ENCODE measurements at places on chromosomes 1 and 21. TPM values are rescaled to one million over a fixed set of nuclear protein-coding genes. Genes with fewer than 3 reads are reported as not detected.
A peak's percentile ranks its signal among the peaks of the same experiment; 100 is the strongest.

The DENND2C gene
- polyA plus RNA-seq: 0.88 TPM

GRCh38 chr1:28813931-28814465 lies 2.0 kb downstream of the OPRD1 start:
- no peak for DNase-seq

The PGLYRP4 gene
- not detected for polyA plus RNA-seq

DNA sequence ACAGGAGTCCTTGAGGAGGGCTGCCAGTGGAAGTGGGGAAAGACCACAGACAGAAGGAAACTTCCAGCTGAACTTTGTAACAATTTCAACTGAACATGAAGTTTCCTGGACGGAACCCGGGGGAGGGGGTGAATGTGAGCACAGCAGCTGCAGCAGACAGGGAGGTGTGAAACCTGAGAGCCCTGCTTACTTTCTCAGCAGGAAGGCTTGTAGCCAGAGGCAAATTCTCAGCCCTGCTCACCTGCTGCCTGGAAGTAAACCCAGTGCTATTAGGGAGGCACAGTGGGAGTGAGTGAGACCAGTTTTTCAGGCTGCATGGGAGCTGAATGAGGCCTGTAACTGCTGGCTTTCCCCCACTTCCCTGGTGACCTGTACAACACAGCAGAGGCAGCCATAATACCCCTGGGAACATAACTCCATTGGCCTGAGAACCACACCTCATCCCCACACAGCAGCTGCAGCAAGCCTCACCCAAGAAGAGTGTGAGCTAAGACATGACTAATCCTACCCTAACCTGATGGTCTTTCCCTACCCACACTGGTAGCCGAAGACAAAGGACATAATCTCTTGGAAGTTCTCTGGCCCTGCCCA lies 9.6 kb upstream of the SPRR2F start:
- DNase-seq: no peak

The DNAJB4 gene
- polyA plus RNA-seq: 17.0 TPM

The CNR2 gene
- polyA plus RNA-seq: not detected

The PEAR1 gene
- polyA plus RNA-seq: 4.5 TPM

- no peak for DNase-seq
Measured at GRCh38 chr1:17071794-17072193, 18.0 kb upstream of the SDHB start.

DNA sequence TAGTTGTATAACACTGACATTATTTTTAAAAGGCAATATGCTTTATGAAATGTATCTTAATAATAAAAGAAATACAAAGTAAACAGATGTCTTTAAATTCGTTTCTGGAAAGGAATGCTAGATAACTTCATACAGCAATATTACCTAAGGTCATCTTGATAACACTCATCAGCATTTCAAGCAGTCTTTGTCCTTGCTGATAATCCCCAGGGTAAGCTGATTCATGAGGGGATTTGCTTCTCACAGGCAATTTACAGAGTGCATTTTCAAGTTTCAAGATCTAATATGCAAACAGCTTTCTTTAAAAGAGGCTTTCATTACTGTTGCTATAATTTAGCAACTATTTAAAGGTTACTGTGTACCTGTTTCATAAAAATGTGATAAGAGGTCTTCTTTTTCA lies 75.2 kb upstream of the NEK2 start:
- no peak for DNase-seq

DNA sequence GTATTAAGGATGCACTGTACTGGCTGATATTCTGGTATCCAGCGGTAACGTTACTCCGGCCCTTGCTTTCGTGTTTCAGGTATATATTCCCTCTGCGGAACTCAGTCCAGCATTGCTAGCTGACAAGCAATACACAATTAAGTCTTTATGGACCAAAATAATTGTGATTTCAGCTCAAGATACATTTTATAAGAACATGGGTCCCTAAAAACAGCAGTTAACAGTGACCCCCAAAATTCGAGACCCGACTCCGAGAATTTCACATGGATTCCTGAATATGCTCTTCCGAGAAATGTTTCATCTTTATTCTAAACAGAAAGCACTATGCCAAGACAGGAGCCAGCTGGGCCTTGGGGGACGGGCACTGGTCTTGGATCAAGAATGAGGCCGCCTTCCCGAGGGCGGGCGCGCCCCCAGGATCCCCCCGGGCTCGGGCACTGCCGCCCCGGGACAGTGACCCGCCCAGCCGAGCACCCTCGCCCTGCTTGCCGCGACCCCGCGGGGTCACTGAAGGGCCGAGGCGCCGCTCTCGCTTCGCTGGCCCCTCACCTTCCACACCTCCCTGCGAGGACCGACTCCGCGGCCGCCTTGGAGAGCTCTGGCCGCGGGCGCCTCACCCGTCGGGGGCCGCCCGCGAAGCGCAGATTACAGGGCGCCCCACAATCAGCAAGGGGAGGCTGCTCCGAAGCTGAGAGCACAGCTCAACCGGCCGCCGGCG lies 610 bp downstream of the SCYL3 start:
- DNase-seq: peak; percentile 75

DNA sequence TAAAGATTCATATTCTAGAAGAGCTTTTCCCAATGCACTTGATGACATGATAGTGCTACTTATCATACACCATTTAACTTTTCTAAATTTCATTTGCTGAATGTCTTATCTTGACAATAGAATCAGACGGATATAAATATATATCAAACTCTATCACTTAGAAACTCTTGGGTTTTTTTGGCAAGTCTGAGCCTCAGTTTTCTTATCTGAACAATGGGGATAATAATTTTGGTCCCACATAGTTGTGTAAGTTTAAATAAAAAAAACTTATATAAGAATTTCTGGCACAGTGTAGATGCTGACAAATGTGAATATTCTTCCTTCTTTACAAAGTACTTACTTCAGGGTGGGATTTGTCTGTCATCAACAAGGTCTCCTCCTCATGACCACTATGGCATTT lies 21.5 kb upstream of the LEPR start:
- no peak for DNase-seq

The NUAK2 gene
- 15.1 TPM for polyA plus RNA-seq

The MSH4 gene
- polyA plus RNA-seq: not detected

DNA sequence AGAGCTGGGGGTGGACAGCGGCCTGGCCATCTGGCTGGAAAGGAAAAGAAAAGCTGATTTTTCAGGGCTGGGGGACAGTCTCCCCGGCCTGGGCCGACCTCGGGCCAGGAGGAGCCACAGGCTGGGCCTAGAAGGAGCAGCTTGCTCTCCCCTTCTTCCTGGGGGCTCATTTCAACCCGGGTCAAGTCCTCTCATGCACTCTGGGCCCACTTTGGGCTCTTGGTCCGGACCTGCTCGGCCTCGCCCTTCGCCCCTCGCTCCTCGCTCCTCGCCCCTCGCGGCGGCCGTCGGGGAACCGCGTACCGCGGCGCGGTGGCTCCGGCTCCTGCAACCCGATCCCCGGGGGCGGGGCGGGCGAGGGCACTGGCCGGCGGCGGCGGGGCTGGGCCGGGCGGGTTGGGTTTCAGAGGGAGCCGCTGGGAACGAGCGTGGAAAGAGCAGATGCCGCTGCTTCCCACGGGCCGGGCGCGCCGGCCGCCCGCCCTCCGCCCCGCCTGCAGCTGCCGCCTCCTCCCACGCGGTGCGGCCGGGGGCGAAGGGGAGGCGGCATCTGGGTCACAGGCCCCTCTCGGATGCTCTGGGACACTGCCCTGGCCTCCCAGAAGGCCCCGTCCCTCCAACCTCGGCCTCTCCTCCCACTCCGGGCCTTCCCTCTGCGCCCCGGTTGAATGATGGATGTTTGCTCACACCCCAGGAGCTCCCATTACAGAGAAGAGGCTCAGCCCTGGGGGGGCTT lies 6.6 kb downstream of the HEYL start:
- peak; percentile 87 for DNase-seq

DNA sequence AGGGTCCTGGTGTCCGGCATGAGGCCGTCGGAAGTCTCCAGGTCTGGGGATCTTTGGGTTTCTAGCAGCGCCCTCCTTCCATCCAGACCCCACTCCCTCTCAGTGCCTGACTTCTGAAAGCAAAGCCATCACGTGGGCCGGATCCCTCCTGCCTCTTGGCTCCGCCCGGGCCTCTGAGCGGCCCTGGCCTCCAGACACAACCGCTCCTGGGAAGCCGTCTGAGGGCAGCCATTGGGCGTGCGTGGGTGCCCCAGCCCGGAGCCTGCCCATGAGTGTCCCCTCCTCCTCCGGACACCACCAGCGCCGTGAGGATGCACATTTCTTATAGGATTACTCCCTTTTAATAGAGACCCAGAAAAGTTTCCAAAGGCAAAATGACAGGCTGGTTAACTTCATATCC lies 137.0 kb upstream of the ARHGEF16 start:
- DNase-seq: no peak

The PRRX1 gene
- polyA plus RNA-seq: 0.67 TPM

- DNase-seq: no peak
Measured at GRCh38 chr1:229319487-229319886, 23.4 kb downstream of the CCSAP start.

The TAL1 gene
- 3.1 TPM for polyA plus RNA-seq
